ENCODE measurements at places on chromosomes 6 and 20.

GRCh38 chr6:136341967-136342366, 52.3 kb upstream of the BCLAF1 start:
- DNase-seq, result no peak

- DNase-seq, result no peak
Observed at GRCh38 chr6:133568970-133569889, 319.7 kb upstream of the TCF21 start.

DNA sequence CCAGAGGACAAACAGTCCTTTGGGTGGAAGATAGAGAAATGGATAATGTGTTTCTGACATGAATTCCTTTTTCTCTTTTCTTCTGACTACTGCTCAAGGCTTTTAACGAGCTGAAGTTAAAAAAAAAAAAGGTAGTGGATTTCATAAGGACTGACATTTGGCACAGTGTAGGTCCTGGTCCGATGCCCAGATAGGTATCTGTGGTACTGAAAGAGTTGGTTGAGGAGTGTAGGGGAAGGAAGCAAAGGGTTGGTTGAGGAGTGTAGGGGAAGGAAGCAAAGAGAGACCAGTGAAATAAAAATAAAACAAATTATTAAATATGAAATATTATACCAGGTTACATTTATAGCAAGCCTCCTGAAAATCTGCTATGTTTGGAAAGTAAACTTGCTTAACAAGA, 11.8 kb downstream of the UTRN start:
- no peak for DNase-seq

GRCh38 chr6:168165373-168165772, 86.4 kb upstream of the FRMD1 start:
- no peak for DNase-seq

- no peak for DNase-seq
Observed at GRCh38 chr6:11311970-11312369, 79.5 kb upstream of the NEDD9 start.

- DNase-seq, result no peak
Observed at GRCh38 chr6:4802312-4802935, 26.2 kb downstream of the CDYL start.

- DNase-seq, result no peak
Observed at GRCh38 chr6:166463359-166464067, 80.8 kb upstream of the MPC1 start.

- DNase-seq, result no peak
Observed at GRCh38 chr6:17673543-17674254, 33.0 kb downstream of the NUP153 start.

DNA sequence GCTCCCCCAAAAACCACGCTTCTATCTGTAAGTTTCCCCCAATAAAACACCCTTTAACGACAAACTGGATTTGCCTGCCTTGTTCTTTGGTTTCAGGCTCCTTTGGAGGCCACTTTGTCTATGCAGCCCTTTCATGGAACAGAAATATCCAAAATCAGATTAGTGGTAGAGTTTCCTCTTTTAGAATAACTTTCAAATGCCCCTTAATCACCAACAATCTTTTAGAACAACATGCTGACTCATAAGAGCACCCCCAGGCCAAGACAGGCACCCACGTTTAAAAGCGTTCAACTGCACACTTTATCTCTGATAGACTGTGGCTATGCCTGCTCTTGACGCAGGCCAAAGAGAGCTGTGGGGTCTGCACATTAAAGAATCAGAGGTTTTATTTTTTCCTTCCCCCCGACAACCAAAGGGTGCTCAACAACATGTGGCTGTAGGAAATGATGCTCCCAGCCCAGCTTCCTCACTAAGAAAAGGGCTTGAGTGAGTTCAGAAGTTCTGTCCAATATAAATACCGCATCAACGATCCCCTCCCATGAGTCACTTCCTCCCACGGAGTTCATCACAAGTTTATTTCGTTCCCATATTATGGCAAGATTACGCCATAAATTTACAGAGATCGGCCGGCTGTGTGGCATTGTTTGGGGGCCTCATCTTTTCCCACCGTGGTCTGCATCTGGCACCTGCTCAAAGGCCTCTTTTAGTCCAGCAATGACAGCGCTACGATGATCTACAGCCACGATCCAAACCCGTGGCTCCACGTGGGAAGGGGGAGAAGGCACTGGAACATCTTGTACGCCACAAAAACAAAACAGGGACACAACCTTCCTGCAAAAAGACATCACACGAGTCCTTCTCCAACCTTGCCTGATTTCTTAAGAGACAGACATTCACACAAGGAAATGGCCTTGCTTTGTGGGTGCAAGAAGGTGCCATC, 88.8 kb upstream of the NFATC2 start:
- no peak for DNase-seq

DNA sequence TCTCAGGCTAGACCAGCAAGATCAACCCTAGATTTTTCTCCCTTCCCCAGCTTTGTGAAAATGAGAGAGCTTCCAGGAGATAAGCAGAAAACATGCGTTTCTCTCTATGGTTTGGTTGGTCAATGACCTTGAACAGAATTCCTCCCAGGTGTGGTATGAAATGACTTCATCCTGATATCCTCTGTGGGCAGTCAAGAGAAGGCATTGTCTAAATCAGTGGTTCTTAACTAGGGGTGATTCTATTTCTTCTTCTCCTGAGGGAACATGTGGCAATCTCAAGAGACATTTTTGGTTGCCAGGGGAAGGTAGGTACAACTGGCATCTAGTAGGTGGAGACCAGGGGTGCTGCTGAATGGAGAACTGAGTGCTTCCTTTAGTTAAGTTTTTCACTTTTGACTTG, 12.4 kb downstream of the IFT52 start:
- no peak for DNase-seq

- no peak for DNase-seq
Observed at GRCh38 chr6:166194914-166195859, 27.5 kb upstream of the TBXT start.

DNA sequence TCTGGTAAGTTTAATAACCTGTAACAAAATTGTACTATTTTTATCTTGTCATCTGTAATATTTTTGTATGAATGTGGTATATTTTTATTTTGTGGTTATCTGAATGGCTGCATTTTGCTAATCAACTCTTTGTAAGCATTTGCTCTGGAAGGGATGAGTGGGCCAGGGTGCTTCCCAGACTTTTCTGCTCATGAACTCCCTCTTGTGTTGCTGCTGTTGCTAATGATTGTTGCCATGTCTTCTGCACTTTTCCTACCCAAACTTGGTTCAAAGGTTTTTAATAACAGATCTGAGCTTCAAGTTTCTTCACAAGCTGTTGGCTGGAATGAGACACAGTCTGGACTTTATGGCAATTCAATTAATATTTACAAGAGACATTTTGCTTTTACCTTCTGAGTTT, 1005.7 kb downstream of the HACE1 start:
- DNase-seq, result no peak

DNA sequence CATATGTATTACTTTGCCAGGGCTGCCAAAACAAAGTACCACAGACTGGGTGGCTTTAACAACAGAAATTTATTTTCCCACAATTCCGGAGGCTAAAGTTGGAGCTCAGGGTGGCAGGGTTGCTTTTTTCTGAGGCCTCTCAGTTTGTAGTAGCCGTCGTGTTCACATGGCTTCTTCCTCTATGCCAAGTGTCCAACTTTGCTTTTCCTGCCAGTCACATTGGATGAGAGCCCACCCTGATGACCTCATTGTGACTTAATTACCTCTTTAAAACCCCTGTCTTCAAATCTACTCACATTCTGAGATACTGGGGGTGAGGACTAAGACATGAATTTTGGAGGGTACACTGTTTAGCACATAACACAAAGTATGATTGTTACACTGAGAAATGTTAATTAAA, 9.9 kb upstream of the ECT2L start:
- no peak for DNase-seq

GRCh38 chr6:71228461-71229041, 60.1 kb upstream of the OGFRL1 start:
- no peak for DNase-seq

GRCh38 chr6:146878168-146878951, 279.6 kb downstream of the ADGB start:
- no peak for DNase-seq

GRCh38 chr20:45467861-45468260, 1.7 kb upstream of the WFDC2 start:
- DNase-seq, result no peak

DNA sequence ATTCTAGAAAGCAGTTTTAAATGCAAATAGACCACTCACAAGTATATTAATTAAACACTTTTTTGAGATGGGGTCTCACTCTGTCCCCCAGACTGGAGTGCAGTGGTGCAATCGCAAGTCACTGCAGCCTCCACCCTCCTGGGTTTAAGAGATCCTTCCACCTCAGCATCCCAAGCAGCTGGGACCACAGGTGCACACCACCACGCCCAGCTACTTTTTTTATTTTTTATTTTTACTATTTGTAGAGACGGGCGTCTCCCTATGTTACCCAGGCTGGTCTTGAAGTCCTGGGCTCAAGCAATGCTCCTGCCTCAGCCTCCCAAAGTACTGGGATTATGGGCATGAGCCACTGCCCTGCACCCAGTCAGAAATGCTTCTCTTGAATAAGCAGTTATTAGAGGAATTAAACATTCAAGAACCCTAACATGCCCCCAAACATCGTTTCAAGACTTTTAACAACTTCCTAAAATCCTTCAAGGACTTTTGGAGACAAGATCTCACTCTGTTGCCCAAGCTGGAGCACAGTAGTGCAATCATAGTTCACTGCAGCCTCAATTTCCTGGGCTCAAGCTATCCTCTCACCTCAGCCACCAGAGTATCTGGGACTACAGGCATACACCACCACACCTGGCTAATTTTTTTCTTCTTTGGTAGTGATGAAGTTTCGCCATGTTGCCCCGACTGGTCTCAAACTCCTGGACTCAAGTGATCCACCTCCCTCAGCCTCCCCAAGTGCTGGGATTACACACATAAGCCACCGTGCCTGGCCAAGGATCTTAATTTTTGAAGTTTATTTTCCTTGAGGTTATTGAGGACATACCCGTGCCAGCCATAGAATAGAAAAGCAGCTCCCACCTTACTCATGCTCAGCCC, 3.2 kb downstream of the MCCD1 start:
- no peak for DNase-seq

DNA sequence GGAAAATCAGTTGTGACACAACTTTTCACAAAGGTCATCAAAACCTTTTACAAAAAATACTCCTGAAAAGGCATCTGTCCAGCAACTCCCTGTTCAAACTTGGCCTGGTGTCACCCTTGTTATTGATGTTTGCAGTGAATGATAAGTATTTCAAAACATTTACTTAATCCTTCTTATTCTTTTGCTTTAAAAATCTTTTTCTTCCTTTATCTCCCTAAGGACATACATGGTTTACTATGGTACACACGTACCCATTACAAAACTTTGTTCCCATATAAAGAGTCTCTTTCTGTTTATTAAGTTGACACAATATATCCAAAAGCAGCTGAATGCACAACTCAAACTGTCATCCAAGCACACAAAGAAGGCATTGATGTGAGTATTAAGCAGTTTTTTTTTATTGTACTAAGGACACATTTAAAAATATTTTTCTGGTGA, 17.5 kb downstream of the GSTA2 start:
- DNase-seq, result no peak

DNA sequence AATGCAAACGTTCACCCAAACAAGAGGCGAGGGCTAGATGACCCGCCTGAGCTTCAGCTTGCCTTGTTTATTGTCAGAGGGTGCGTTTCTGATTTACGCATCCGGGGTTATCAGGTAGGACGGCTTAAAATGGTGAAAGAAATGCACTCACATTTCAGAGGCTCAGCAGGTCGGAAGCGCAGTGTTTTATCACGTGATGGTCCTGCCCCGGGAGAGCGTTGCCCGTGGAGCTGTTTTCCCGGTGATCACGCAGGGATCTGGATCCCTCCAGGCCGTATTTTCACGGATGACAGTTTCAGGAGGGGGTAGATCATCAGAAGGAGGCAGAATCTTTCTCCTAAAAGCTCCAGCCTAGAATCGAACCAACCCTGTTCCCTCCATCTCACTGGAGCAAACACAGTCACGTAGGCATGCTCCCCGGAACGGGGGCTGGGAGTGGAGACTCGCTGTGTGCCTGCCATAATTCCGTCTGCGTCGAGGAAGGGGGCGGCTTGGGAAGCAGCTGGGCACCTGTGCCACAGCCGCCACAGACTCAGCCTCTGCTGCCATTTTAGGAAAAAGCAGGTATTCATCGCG, 121.7 kb downstream of the SMOC2 start:
- DNase-seq, result no peak

GRCh38 chr6:129544892-129545612, 164.9 kb downstream of the ARHGAP18 start:
- no peak for DNase-seq

GRCh38 chr6:32375739-32376529, 4.2 kb upstream of the TSBP1 start:
- no peak for DNase-seq

DNA sequence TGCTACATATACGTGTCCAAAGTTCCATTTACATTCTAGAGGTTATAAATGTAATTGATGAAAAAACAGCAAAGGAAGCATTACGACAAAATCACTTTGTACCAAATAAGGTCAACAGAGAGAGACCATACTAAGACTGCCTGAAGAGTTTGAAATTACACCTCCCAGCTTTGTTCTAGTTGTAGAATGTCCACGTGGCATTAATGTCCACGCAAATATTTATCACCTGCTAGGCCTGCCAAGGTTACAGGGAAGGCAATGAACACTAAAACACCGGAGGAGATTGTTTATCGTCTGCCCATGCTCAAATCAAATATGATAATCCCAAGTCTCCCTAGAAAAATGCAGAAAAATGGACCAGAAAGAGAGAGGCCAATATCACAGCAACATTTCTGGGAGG, 6.2 kb downstream of the RALGAPA2 start:
- DNase-seq, result no peak

- DNase-seq, result no peak
Observed at GRCh38 chr6:26555505-26556262, 17.5 kb downstream of the HMGN4 start.

DNA sequence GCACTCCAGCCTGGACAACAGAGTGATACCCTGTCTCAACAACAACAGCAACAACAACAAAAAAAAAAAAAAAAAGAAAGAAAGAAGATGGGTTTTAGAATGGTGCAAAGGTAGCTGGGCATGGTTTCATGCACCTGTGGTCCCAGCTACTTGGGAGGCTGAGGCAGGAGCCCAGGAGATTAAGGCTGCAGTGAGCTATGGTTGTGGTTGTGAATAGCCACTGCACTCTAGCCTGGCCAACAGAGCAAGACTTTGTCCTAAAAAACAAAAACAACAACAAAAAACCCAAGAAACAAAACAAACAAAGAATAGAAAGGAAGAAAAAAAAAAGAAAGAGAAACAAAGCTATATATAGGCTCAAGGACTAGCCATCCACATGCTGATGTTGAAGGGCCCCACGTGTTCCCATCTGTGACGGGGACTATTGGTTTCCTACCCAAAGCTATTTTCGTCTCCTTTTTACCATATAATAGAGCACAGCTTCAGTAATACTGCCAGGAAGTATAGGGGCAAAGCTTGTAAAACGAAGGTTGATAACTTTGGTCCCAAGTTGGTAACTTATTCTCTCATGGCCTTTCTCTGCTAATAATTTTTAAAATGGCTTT, 7.9 kb upstream of the EEF1E1 start:
- DNase-seq, result no peak

DNA sequence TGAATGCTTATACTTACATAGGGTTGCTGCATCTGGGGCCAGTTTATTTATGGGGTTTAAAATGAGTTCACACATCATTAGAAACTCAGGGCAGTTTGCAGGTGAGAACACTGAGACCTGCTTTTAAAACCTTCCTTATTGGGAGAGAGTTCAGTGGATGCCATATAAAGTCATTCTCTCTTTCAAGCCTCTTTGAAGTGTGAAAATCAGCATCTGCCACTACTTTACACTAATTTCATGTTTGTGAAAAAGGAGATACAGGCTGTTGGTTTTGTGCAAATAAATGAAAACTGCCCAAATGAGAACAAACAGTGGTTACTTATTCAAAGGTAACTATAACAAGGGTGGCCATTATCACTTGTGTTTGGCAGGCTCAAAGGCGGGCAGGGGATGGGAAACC, 530.5 kb downstream of the KIF16B start:
- no peak for DNase-seq

- no peak for DNase-seq
Observed at GRCh38 chr20:10758446-10758845, 84.6 kb upstream of the JAG1 start.
